ENCODE measurements at places on chromosomes 5 and 9. TPM values are rescaled to one million over a fixed set of nuclear protein-coding genes. Genes with fewer than 3 reads are reported as not detected.

DNA sequence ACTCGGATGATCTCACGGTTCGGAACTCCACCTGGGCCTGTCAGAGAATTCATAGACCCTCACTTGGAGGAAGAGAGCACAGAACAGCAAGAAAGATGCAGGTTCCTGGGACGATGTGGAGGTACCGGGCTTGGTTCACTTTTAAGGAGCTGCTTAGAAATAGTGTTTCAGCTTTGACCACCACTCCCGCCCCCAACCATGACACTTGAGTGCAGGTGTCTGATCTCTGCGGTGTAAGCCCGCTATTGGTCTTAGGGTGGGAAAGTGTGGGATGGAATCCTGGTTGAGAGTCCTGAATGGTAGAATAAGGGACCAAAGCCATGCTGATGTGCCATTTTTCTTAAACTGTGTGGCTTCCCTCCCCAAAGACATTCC, 97.2 kb upstream of the LMX1B start:
- H3K4me1 ChIP-seq = peaks cover 36% of the 10 kb centered on the region
- H3K4me3 ChIP-seq = no peak overlapping the region
- DNase-seq = no peak
- no peaks in the 10 kb centered on the region for H3K36me3 ChIP-seq

Gene CDC25C
- not detected for total RNA-seq

DNA sequence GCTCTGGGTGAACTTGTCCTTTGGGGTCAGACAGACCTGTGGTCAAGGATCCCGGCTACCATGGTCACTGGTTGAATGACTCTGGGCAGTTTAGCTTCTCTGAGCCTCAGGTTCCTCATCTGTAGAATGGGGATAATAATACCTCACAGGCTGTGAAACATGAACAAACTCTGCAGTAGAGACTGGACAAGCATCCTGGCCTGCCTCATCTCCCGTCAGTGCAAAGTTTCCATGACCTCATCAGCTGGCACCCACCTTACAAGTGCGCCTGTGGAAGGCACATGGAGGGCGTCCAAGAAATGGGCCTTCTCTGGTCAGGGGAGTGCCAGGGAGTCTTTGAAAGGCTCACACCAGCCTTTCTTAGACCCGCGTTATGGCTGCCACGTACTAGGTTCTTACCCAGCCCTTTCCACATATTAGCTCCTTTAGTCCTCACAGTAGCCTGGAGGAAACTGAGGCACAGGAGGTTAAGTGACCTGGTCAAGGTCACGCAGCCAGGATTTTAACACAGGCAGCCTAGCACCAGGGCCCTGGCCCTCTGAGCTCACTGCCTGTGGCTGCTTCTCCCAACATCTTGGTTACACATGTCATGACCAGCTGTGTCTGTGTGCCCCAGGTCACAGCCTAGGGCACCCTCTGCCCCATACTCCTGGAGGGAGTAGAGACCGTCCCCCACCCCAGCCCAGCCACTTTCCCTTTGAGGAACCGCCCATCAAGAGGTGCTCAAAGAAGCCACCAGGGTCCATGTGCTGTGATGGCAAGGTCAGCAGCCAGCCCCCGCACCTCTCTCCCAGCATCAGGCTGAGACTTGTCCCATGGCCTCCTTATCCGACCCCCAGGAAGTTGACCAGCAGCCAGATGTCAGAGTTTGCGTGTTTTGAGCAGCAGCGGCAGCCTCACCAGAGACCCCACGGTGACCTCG, 39.4 kb upstream of the RPL26L1 start:
- peaks cover 26% of the 10 kb centered on the region for H3K36me3 ChIP-seq
- H3K27me3 ChIP-seq = no peaks in the 10 kb centered on the region
- H3K4me1 ChIP-seq = no peaks in the 10 kb centered on the region
- H3K27ac ChIP-seq = no peak overlapping the region
- DNase-seq = peak; percentile 46

Gene ACTBL2
- not detected for total RNA-seq

DNA sequence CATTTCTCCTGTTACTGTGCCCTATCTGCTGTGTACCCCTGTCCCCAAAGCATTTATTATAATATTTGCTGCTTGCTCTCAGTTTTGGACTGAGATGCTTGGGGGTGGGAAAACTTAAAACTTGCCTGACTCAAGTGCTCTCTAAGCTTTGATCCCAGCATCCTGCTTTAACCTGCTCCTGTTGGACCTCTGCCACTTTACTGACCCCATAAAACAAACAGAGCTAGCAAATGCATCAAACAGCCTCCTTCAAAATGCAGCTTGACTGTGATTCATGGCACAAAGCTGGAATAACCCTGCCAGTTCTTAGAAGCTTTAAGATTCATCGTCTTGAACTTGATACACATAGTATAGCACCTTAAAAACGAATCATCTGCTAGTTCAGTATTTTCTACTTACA, 212.5 kb downstream of the DEPDC1B start:
- H3K4me3 ChIP-seq = no peak overlapping the region
- no peaks in the 10 kb centered on the region for H3K27me3 ChIP-seq
- H3K4me1 ChIP-seq = no peaks in the 10 kb centered on the region
- no peak overlapping the region for H3K27ac ChIP-seq

DNA sequence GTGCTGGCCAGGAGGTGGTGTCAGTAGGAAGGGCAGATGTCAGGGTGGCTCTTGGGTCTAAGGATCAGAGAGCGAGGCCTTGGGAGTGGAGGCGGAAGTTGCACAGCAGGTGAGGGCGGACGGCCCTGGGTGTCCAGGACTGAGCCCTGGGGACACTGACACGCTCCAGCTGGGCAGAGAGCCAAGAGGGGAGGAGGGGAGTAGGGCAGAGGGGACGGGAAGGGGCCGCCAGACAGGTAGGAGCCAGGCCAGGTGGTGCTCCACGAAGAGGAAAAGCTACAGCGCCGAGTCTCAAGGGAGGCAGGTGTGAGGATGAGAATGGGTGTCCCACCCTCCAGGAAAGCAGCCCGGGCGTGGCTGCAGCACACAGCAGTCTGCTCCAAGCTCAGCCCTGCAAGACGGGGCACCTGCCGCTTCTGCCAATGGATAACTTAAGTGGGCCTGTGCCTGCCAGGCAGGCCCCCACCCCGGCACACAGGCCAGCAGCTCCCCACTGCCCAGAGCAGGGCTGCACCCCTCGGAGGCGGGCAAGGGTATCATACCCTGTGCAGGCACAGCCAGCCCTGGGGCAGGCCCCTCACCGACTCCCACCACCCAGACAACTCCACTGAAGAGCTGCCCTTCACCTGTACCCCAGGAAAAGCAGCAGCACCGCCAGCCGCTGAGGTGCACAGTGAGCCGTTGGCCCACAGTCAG, 4.9 kb downstream of the TPRN start:
- H3K27me3 ChIP-seq = no peaks in the 10 kb centered on the region
- DNase-seq = no peak
- H3K4me3 ChIP-seq = no peak overlapping the region

- H3K4me3 ChIP-seq = no peak overlapping the region
- H3K27me3 ChIP-seq = no peaks in the 10 kb centered on the region
- H3K36me3 ChIP-seq = no peaks in the 10 kb centered on the region
- no peaks in the 10 kb centered on the region for H3K4me1 ChIP-seq
Observed at GRCh38 chr9:119195521-119195920, 173.7 kb downstream of the BRINP1 start.

Gene NUTM2G
- total RNA-seq = not detected

- peak overlapping the region; percentile 65 for H3K4me3 ChIP-seq
- peaks cover 9% of the 10 kb centered on the region for H3K4me1 ChIP-seq
- peak overlapping the region; percentile 85 for H3K27ac ChIP-seq
- no peaks in the 10 kb centered on the region for H3K36me3 ChIP-seq
- DNase-seq = no peak
Observed at GRCh38 chr9:117704597-117704996, 394 bp downstream of the TLR4 start.

Data from heart right ventricle (tissue), 16 donors.